C1 segment of cervical spinal cord (tissue), 14 donors: ENCODE measurements at places on chromosomes 7 and 10.
A peak's percentile ranks its signal among the peaks of the same experiment; 100 is the strongest.

DNA sequence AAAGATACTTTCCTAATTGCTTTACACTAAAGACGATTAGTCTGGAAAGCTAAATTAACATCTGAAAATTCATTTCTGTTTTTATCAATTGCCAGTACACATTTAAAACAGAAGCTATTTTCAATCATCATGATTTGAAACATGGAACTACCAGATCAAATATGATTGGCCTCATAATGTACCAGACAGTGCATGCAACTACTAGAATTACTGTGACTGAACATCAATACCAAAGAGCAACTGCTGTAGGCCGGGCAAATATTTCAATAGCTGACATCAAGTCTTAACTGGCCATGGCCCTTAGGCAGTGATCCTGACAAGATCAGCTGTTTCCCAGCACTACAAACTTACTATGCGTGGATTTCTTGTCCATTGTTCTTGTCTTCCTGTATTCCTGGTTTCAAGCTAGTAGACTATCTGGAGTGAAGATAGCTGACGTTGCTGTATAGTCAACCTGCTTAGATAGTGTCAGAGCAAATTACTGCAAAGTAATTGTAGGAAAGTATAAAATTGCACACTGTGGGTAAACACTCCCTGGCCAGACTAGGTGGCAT is 21.7 kb upstream of the WNT16 start:
- DNase-seq, result no peak

- DNase-seq, result no peak
Observed at GRCh38 chr10:105149371-105149891, 508.3 kb downstream of the SORCS3 start.

DNA sequence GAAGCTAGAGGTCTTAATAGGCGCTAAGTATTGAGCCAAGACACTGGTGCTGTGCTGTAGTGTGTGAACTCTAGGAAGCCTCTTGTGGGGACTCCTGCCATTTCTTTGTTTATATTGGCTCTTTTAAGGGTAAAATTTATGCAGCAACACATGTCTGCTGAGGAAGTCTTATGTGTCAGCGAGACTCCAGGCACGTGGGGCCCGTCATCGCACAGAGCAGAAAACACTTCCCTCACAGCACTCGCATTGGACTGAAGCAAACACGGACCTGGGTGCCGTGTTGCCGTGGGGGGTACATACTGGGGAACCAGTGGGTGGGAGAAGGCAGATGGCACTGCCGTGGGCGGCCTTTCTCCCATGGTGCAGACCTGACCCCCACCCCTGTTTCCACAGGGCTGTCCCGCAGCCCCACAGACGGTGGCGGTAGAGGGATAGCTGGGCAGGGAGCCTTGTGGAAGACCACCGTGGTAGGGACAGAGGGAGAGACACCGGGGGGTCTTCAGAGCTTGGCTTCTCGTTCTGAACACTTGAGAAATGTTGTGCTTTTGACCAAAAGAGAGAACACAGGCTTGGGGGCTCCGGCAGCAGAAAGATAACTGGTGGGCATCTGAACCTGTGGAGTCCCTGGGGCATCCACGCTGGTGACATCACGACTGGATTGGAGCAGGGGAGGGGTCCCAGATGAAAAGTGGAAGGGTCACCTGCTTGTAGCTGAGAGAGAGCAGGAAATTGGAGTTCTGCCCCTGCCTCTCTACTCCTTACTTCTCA is 284.7 kb upstream of the SHH start:
- DNase-seq, result no peak

DNA sequence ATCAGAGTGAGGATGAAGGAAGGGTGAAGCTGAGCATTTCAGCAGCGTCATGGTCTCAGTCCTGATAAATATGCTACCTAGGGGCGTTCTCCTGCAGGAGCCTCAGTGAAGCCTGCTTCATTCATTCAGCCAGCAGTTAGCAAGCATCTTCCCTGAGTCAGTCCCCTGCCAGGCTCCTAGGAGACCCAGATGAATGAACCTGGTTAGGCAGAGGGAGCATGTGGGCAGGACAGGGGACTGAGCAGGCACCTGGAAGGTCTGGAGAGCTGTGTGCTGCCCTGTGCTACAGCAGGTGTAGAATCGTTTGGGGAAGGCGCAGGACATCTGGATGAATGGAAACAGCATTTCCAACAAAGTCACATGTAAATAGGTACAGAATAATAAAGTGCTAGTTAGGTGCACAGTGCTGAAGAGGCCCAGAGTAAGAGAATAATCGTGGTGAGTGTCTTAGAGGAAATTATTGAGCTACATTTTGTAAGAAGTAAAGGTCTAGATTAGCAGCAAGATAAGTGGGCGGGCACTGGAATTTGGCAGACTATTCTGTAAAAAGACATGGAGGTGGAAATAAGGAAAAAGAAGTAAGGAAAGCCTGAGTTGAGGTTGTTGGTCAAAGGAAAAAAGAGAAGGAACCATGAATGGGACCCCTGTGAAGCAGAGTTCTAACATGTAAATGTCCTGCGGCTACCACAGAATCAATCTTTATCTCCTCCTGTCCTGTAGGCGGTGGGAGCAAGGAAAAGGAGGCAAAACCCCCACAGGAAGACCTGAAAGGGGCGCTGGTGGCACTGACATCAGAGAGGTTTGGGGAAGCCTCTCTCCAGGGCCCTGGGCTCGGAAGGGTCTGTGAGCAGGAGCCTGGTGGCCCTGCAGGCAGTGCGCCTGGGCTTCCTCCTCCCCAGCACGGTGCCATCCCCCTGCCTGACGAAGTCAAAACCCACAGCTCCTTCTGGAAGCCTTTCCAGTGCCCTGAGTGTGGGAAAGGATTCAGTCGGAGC is 12.0 kb downstream of the ZSCAN25 start:
- no peak for DNase-seq

GRCh38 chr7:151400626-151401315 is 9.1 kb downstream of the WDR86 start:
- DNase-seq, result no peak

DNA sequence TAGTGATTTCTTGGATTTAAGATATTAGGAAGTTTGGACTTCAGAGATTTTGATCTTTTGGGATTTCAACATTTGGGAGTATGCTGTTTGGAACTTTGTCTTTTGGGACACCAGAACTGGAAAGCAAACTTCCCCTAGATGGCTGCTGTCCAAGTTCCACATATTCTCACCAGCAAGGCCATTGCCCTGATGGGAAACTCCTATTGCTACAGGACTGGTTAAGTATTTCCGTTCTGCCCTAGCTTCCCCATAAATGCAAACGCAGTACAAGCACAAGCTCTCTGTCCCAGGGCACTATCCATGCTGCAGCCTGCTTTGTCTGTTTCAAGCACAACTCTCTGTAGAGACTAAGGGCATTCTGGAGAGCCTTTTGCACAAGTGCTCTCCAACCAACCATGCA is 79.3 kb upstream of the SLC25A13 start:
- DNase-seq, result no peak

DNA sequence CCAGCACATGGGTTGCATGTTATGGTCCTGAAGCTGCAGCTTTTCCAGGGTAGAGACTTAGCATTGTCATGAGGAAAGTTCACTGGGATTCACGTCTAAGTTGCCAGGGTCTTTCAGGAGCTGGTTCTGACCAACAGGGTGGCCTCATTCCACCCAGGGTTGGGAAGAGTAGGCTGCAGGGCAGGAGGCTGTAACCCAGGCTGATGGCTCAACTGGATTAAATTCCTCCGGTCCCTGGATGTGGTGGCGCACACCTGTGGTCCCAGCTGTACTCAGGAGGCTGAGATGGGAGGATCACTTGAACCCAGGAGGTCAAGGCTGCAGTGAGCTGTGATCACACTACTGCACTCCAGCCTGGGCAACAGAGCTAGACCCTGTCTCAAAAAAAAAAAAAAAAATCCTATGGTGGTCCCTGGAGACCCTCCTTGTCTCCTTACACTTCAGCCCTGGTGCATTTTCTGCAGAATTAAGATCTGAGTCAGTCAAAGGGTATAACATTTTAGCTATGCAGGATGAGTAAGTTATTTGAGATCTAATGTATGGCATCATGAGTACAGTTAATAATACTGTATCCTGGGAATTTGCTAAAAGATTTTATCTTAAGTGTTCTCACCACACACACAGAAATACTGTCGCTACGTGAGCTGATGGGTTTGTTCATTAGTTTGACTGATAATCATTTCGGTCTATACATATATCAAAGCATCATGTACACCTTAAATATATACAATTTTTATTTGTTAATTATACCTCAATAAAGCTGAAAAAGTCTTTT is 44.0 kb downstream of the ASB13 start:
- DNase-seq, result no peak

DNA sequence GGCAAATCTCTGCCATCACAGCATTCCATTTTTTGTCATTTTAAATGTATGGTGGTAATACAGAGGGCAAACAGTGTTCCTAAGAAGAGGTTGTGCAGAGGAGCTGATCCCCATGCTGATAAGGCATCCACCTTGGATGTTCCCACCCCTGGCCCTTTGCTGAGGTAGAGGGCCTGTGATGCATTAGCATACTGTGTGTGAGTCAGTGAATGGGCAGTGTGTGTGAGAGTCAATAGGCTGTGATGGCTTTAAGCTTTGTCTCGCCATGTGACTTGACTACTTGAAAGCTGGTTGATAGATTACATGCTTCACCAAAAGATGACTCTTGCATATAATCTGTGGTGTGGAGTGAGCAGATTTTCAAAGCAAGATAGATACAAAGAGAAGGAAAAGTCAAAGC is 81.3 kb downstream of the INSYN2A start:
- DNase-seq, result no peak

- peak; percentile 8 for DNase-seq
Observed at GRCh38 chr7:24572393-24572996, 757 bp upstream of the PALS2 start.

DNA sequence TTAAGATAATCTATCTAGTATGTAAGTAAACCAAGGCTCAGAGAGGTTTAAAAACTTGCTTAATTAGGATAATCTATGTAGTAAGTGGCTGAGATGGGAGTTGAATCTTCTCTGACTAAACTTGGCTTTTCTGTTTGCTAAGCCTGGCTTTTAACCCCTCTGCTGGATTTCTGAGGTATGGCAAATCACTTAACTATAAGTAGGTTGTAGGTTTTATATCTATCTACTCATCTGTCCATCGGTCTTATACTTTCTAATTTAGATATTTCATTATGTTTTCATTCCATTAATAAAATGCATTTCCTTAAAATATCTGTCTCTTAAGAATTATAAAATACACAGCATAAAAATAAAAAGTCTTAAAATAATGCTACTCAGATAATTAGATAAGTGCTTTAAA is 59.4 kb downstream of the ST7 start:
- no peak for DNase-seq

DNA sequence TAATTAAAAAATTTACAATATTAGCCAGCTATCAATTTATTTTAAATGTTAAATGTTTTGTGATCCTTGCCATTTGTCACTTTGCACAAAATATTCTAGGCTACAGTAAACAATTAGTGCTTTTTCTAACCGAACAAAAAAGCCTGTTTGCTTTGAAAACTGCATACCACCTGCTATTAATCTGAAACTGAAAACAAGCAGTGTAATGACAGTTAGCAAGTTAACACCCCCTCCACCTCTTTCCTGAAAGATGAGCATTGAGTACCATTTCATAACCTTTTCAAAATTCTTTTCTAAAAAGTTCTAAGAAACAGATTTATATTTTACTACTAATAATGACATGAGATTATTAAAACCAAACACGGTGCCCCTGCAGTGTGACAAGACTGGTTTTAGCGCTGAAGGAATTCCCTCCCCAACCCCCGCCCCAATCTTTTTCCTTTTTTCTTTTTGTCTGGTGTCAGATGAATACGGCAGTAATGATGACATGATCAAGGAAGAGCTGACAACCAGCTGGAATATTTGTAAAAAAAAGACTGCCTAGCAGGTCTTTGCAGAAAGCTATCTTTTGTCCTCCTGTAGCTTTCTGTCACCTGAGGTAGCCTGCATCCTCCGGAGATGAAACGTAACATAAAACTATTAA is 175.6 kb downstream of the CHCHD3 start:
- DNase-seq, result no peak

DNA sequence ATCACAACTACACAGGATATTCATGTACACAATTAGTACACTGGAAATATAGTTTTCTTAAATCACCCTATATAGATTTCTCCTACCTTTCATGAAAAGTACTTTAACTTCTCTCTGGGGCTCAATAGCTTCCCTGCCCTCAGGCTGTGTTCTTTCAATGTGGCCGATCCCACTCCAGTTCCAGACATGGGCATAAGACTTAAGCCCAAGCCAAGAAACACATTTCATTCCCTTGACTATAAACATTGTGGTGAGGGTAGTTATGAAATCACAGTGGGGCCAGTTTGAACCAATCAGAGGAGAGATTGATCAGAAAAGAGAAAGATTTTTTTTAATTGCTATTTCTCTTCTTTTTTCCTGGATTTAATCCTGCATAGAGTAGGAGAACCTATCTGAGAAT is 904.6 kb upstream of the SORCS1 start:
- no peak for DNase-seq

- DNase-seq, result peak; percentile 8
Observed at GRCh38 chr7:154960063-154960790, 42.7 kb downstream of the PAXIP1 start.

- no peak for DNase-seq
Observed at GRCh38 chr7:152699079-152699478, 23.1 kb upstream of the XRCC2 start.

DNA sequence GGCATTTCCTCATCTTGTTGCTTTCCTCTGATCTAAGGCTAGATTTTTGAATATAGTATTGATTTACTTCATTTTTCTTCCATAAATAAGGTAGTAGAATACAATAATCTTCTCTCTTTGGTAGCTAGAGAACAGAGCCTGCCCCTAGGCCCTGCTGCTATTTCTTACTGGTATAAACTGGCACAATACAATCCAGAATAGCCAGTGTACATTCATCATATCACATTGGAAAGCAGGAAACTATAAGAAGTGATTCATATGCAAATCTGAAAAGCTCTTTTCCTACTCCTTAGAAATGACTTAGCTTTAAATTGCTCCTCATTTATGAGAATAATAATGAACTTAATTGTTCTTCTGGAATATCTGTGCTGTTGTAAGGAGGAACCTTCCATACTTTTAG is 100.2 kb downstream of the KCND2 start:
- no peak for DNase-seq

DNA sequence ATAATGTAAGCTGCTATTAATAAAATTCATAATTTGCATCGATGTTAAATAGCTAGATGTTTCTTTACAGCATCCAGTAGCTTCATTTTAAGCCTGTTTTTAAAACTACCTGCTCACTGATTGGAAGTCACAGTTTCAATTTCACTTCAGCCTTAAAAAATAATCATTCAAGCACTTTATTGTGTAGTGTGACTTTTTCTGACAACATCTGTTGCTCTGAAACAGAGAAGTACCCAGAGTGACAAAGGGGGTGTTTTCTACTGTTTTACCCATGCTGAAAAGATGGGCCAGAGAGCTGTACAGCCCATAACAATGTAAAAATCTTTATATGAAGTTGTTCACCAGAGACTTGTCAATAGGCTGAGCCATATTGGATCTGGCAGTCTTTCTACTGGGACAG is 437.2 kb downstream of the MDFIC start:
- DNase-seq, result no peak

GRCh38 chr7:125847692-125848091 is 918.1 kb upstream of the POT1 start:
- DNase-seq, result no peak
